ENCODE measurements at places on chromosomes 11 and 22.

DNA sequence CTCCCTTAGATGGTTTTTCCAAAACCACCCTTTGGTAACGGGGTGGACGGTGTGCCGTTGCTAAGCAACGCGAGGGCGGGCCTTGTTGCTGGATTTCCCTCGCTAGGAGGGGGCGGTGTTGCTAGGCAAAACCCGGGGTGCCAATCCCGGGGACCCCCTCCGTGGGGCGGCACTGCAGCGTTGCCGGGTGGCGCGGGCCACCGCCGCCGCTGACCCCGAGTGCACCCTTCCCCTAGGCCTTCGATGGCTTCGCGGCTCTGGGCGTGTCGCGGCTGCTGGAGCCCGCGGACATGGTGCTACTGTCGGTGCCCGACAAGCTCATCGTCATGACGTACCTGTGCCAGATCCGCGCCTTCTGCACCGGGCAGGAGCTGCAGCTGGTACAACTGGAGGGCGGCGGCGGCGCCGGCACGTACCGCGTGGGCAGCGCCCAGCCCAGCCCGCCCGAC is 8.9 kb downstream of the EHBP1L1 start:
- peak; percentile 6 for DNase-seq

DNA sequence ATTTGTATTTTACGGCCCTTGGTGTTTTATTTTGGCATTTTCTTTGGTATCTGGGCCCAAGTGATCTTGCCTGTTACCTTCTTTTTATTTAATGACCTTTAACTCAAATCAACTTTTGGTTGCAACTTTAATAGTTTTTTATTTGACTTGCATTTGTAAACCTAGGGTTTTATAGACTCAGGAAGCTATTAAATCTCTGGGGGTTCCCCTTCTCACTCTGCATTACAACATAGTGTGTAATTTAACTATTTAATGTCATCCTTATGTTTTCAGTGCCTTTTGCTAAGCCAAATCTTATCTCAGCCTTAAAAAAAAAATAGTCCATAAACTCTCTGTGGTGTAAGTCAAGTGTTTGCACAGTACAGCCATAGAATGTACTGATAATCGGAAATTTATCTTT is 3.4 kb downstream of the FJX1 start:
- DNase-seq, result no peak

DNA sequence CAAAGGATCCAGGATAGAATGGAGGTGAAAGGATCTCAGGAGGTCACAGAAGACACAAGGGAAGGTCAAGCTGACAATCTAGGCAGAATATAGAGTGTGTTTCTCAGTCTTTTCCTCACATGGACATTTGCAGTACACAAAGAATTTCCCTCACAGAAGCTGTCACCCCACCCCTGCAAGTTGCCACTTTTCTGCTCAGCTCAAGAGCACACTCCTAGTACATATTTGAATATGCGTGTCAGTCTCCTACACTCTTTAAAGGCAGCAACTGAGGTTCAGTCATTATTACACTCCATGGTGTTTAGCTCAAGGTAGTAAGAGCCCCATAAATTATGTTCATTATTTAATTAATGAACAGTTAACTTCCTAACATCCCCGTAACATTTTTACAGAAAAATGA is 59.1 kb downstream of the ETS1 start:
- no peak for DNase-seq

- no peak for DNase-seq
Observed at GRCh38 chr11:104705490-104706190, 192.6 kb downstream of the CASP12 start.

DNA sequence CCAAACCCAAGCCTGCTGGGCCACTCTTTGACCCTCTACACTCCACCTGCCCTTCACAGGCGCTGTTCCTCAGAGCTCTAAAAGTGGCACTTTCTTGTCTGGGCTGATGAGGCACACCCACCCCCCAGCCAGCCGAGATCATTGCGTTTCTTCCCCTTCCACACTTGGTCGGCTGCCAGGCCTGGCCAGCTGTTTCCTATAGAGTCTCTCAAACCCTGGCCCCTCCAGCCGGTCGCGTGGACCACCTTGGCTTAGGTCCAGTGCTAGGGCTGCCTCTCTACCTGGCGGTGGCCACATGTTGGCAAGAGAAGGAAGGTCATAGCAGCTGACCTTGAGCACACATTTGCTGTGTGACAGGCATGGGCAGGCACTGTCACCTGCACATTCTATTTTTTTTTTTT is 60.6 kb downstream of the PPP6R2 start:
- peak; percentile 42 for DNase-seq

DNA sequence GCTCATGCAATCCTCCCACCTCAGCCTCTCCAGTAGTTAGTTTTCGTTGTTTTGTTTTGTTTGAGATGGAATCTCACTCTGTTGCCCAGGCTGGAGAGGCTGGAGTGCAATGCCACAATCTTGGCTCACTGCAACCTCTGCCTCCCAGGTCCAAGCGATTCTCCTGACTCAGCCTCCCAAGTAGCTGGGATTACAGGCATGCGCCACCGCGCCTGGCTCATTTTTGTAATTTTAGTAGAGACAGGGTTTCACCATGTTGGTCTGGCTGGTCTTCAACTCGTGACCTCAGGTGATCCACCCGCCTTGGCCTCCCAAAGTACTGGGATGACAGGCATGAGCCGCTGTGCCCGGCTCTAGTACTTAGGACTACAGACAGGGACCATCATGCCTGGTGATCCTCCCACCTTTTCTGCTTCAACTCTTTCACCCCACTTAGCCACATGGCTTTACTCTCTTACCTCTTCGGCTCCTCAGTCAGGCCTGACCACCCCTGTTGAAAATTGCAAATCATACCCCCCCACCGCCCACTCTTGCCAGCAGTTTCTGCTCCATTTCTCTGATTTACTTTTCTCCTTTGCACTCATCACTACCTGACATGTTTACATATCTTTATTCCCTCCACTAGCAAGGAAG is 157.1 kb upstream of the GRK3 start:
- no peak for DNase-seq

DNA sequence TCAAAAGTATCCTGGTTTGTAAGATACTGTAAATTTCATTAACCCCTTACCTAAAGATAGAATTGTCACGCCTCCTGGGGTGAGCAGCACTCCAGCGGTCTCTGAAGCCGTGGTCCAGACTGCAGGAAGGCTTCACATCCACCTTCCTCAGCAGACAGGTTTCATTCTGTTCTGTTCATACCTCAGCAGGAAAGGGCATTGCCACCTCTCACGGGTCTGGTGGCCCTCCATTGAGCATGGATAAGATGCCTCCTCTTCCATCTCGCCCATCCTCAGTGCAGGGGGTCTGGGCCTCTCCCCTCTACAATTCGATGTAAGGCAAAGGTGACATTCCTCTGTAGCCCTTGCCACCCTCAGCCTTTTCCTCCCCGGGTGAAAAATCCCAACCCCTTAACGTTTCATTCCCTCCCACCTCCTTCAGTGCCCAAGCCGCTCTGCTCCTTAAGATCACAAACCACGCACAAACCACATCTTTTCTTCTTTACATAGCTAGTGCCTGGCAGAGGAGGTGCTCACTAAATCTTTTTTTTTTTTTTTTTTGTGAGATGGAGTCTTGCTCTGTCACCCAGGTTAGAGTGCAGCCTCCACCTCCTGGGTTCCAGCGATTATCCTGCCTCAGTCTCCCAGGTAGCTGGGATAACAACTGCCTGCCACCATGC is 28.5 kb downstream of the RPUSD4 start:
- no peak for DNase-seq

DNA sequence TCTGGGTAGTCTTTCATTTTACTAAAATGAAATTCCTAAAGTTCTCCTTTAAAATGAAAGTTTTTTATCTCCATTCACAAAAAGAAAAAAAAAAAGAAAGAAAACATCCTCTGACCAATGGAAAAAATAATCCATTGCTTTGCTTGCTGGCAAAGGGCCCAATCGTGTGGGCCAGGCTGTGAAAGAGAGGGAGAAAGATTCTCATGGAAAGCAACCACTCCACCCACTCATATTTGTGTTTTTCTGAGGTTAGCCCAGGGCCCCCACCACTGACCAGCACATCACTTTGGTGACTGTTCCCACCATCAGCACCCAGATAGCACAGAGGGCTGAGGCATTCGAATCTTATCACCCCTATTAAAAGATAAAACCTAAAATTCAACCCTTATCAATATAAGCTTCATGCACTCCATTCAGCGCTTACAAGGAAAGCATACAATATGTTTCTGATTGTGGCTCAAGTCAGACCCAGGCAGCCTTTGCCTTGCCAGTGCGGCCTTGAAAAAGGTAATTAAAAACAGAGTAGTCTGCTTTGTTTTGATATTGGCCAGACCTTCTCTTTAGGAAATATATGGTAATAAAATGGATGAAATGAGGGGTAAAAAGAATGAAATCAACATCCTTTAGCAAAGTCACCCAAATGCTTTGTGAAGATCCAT is 192.8 kb downstream of the ETS1 start:
- DNase-seq, result no peak

- no peak for DNase-seq
Observed at GRCh38 chr22:29519996-29520395, 33.6 kb downstream of the THOC5 start.

DNA sequence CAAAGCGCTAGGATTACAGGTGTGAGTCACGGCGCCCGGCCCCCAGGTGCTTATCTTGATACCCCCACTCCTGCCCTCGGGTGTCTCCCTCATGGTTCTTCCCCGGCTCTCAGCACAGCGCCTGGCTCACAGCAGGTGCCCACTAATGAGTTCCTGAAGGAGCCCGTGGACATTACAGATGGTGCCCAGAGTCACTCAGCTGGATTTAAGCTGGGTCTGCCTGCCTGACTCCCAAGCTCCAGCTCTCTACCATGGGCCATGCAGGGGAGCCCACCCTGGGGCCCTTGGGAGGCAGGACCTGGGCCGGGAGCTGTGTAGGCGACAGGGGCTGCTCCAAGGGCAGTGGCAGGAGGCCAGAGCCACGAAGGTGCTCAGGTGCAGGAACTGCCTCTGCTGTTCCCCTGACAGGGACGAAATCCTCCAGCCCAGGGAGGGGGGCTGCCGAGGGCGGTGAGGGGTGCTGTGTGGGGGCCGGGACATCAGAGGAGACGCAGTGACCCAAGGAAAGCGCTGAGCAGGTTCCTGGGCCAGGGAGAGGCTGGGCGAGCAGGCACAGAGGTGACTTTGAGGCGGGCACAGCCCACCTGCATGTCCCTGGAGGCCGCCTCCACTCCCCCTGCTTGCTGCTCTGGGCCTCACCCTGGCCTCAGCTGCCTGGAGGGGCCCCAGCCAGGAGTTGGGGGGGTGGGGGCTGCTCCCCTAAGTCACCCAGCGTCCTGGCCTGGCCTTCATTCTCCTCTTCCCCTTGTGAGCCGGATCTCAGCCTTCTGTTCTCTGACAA is 14.6 kb upstream of the FLRT1 start:
- DNase-seq, result no peak

GRCh38 chr11:109956124-109956793 is 136.9 kb upstream of the ZC3H12C start:
- DNase-seq, result no peak

GRCh38 chr22:23282089-23282501 is 101.8 kb downstream of the BCR start:
- DNase-seq, result no peak

DNA sequence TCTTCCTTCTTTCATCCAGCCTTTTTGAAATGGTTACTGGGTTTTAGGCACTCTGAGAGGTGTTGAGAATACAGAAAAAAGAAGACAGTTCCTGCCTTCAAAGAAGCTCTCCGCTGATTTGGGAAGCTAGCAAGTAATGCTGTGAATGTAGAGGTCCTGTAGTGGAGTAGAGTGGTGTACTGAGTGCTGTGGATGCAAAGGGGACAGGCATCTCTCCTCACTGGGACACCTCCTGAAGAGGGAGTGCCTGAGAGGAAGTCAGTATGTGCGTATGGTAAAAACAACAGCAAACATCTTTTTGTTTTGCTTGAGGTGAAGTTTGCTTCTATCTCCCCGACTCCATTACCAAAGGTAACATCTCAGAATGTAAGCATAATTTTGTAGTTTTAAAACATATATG is 77.5 kb downstream of the EXT2 start:
- DNase-seq, result no peak

- DNase-seq, result no peak
Observed at GRCh38 chr11:122509091-122509490, 146.4 kb upstream of the UBASH3B start.

DNA sequence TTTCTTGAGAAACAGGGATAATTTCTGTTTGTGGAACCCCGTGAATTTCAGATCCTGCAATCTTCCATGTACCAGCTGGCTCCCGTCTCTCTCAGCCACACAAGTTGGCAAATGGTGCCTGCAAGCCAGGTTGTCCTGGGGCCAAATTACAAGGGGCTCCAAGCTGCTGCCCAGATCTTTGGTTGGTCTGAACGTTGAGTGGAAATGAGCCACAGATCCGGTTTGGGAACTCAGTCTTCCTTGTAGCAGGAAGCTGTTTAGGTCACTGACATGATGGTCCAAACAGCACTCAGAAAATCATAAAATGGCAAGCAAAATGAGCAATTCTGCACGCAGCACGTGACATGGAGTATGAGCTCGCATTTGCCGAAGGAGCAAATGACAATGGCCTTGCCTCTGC is 1496.4 kb downstream of the TBC1D22A start:
- no peak for DNase-seq

DNA sequence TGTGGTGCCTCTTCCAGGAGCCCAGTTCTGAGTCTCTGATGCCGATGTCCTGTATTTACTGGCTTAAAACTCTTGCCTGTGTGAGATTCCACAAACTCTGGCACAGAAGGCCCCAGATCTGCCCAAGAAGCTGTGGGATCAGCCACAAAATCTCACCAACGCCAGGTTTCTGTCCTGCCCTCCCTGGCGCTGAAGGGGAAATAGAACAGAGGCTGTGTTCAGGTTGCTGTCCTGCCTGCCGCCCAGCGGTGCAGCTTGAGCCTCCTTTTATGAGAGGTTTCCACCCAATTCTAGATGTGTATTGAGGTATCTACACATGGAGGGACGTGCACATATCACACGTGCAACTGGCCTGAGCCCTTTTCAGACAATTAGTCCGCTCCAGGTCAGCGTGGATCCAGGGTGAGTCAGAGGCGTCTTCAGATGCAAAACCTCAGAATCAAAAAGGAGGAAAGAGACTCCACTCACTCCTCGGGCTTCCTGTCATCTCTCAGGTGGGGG is 2.2 kb downstream of the TMEM80 start:
- no peak for DNase-seq

DNA sequence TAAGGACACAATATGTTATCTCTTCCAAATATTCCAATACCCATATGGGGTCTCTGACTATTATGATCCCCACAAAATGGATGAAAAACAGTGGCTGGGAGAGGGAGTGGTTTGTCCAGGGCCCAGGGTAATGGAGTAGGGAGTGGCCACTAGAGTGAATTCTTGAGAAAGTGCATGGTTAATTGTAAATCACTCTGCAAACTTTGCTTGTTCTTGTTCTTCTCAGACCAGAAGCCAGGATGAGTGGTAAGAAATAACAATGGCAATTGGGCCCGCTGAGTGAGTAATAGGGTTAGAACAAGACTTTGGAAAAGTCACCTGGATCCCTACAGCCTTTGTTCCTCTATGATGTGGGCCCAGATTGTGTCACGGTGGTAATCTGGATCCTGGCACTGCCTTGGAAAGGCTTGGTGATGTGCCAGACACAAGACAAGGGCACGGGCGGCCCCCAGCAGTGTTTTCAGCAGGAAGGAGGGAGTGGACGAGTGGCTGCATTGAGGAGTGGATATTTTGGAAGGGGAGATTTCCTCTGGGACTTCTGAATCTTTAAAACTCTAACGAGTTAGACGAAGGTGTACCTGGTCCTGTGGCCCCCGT is 18.2 kb upstream of the KIRREL3 start:
- no peak for DNase-seq

Measured in hippocampal formation (tissue), 2 donors.